Amygdala (tissue), 56 donors: ENCODE measurements at places on chromosomes 2 and 18.

GRCh38 chr2:105156166-105156565, 85.4 kb upstream of the GPR45 start:
- no peak for DNase-seq

DNA sequence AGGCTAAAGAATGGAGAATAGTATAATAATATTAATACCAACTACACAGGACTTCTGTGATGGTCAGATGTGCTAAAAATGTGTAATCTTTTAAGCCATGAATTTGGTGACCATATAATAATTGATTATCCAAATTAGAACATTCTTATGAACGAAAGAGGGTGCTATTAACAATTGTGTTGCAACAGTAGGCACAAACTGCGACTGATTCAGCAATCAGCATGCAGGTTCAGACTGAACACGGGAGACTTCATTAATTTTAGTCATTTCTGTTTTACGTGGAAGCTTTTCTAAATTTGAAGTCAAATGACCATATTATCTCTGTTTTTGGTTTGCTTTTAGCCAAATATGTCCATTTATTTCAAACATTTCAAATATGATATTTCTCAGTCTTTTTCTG, 54.6 kb upstream of the CHST9 start:
- DNase-seq, result no peak

GRCh38 chr2:34387536-34387935, 788.4 kb upstream of the FAM98A start:
- DNase-seq, result no peak

- no peak for DNase-seq
Observed at GRCh38 chr2:81658227-81658626, 1353.7 kb upstream of the LRRTM1 start.

DNA sequence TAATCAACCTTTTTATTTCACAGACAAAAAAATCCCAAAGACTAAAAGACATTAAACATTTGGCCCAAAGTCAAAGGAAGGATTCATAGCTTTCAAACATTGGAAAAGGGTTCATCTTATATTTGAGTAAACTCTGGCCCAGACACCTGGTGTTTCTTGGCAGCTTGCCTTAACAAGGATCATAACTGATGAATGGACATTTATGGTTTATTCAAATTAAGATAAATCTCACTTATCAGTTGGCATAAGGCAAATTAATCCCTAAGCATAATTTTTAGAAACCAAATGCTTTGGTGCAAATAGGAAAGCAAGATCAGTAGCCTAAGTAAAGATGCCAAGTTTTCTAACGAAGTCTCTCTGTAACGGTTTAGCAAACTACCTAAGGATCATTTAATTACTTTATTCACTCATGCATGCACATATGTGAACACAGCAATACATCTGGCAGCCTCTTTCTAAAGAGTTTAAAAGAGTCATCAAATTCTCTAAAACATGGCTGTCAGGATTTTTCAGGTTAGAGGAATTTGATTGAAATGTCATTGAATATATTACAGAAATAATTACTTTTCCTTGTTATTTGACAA, 323.4 kb upstream of the RBMS1 start:
- no peak for DNase-seq

DNA sequence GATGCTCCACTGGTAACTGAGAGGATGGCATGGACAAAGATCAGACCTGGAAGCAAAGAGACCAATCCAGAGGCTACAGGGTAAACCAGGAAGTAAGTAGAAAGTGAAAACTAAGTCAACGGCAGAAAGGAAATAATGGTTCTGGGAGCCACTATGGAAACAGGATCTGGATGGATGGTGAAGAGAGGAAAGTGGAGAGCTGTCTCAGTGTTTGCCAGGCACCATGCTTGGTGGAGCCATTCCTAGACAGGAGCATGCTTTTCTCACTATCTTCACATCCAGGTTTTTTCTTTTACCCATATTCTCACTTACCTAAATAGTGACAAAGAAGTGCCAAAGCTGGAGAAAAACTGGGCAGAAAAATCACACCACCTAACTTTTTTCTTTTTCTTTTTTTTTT, 22.2 kb downstream of the ZNF521 start:
- DNase-seq, result no peak

GRCh38 chr18:34493566-34494358, 216.3 kb upstream of the DTNA start:
- DNase-seq, result no peak

- DNase-seq, result no peak
Observed at GRCh38 chr2:179746981-179747380, 114.4 kb downstream of the ZNF385B start.

- no peak for DNase-seq
Observed at GRCh38 chr18:77131100-77131651, 1.4 kb downstream of the MBP start.

DNA sequence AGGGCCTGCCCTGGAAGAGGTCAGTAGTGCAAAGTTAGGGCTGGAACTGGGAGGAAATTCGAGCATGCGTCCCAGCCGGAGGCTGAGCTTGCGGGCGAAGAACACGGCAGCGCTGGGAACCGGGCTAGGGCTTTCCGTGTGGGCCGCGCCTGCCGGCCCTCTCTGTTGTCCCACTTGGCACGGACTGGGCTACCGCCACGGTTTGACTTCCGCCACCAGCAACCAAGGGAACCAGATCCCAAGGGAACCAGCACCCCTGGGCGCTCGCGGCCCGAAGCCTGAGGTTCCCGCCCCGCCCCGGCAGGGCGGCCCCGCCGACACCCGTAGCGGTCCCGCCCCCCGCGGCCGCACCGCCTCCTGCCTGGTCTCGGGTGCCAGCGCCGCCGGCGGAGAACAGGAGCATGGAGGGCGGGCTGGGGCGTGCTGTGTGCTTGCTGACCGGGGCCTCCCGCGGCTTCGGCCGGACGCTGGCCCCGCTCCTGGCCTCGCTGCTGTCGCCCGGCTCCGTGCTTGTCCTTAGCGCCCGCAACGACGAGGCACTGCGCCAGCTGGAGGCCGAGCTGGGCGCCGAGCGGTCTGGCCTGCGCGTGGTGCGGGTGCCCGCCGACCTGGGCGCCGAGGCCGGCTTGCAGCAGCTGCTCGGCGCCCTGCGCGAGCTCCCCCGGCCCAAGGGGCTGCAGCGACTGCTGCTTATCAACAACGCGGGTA, at the start of gene SPR:
SPR (plus strand) TSS at position 377 of the 708 bp plus-strand sequence; CDS start at position 402, 25 bp downstream.
- DNase-seq, result no peak

- no peak for DNase-seq
Observed at GRCh38 chr2:59790186-59791003, 763.1 kb downstream of the BCL11A start.

GRCh38 chr2:127422559-127423477, 4.6 kb downstream of the PROC start:
- no peak for DNase-seq

DNA sequence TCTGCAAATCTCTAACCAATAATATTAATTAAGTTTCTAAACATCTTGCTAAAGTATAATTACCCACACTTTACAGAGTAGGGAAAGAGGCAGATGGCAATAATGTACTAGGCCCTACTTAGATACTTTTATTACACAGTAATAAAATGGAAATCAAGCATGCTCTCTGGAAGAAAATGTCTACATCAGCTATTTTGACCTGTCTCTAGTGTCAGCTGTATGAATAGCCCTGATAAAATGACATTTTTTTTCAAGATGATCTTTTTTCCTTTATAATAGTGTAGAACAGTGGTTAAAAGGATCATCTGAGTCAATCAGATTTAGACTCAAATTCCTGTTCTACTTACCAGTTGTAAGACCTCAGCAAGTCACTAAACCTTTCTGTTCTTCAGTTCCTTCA, 397.3 kb downstream of the GRB14 start:
- DNase-seq, result no peak

- no peak for DNase-seq
Observed at GRCh38 chr18:52747869-52748268, 407.9 kb downstream of the DCC start.

DNA sequence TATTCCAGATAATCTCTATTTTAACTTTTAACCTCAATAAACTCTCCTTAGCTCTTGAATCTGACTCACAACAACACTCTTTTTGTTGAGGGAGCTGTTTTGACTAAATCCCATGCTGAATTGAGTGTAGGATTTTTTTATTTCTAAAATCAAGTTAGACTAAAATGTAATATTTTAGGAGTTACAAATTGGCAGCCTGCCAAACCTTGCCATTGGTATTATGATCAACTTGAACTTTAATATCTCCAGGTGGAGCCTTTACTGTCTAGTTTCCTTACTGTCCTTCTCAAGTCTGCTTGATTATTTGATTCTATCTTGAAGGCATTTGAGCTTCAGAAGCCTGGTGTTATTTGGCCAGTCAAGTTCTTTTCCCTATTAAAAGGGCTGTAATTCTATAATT, 8.7 kb downstream of the PIKFYVE start:
- DNase-seq, result no peak

- no peak for DNase-seq
Observed at GRCh38 chr2:160251569-160251968, 51.5 kb upstream of the ITGB6 start.

GRCh38 chr2:168434146-168434545, 21.9 kb upstream of the CERS6 start:
- DNase-seq, result no peak

- no peak for DNase-seq
Observed at GRCh38 chr2:206020171-206020570, 65.8 kb downstream of the INO80D start.

DNA sequence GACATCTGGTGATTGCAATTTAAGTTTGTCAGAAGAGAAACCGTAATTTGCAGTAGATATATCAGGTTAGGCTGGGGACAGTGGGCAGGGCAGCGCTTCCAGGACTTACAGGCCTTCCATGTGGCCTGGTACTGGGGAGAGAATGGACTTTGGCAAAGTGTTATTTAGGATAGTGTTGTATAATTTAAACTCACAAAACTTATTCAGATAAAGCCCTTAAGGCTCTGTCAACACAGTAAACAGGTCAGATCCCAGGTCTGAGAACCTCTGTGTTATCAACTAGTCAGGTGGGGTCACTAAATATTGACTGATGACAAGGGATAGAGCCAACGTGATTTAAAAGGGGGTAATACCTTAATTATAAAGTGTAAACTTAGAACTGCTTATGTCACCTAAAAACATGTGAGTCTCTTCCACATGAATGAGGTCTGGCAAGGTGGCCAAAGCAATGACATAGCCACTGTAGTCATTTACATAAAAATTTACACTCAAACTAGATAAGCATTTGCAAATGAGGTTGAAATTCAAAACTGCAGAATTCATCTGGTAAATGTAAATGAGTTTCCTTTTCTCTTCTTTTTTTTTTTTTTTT, 80.2 kb upstream of the DNMT3A start:
- DNase-seq, result no peak

- DNase-seq, result no peak
Observed at GRCh38 chr2:11862049-11862448, 115.6 kb downstream of the LPIN1 start.

DNA sequence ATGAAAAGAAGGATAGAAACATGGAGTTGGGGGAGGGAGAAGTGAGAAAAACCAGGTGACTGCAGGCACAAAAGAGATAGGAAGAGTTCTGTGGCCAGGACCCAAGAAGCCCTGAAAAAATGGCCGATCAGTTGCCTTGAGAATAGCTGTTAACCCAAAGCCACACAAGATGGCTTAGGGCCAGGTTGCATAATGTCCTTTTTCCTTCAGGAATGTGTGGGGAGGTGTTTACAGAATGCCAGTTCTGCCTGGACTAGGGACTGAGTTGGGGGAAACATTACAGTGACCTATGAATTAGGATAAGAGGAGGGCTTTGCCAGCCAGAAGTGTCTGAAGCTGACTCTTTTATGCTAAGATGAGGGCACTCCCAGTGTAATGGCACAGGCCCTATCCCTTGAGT, 17.1 kb downstream of the FAM110C start:
- DNase-seq, result no peak

DNA sequence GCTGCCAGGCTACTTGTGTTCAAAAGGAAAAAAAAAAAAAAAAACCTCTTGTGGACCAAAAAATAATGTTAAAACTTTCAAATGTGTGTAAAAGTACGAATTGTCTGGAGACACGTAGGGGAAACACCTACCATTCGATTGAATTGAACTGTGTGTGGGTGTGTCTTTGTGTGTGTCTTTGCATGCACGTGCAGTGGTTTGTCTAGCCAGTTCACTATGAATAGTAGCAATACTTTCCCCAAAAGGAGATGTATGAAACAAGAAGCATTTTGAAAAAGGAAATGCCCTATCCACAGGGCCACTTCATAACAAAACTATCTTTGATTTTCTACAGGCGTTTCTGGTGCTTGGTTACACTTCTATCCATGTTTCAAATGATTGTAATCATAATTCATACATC, 186.8 kb downstream of the RPRM start:
- no peak for DNase-seq

DNA sequence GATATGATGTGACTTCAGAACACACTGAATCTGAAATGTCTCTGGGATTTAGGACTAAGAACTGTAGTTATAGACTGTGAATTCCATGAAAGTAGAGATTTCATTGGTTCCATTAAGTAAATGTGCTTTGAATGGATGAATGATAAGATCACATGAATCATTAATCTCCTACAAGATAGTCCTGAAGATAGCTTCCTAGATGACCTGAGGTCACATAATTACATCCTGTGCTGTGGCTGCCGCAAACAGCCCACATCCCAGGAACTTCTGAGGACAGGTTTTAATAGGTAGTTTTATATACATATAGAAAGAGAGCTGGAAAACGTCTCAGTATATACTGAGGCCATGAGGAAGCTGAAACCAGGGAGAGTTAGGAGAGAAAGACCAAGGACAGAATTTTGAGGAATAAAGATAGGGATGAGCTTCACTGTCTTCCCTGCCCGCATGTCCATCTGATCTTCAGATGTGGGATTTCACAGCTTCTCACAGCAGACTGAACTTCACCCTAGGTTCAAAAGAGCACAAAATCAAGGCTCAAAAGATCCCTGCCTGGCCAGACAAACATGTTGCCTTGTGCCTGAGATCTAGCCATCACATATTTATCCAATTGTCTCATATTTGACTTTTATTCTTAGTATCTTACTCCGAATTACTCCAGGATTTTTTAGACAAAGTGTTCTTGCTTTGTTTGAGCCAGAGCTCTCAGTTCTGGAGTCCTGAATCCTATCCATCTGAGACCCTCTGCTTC, 188.2 kb downstream of the IRS1 start:
- DNase-seq, result no peak

GRCh38 chr18:42005782-42006181, 50.7 kb downstream of the PIK3C3 start:
- no peak for DNase-seq

- no peak for DNase-seq
Observed at GRCh38 chr18:74768096-74768495, 170.4 kb downstream of the ZNF407 start.

DNA sequence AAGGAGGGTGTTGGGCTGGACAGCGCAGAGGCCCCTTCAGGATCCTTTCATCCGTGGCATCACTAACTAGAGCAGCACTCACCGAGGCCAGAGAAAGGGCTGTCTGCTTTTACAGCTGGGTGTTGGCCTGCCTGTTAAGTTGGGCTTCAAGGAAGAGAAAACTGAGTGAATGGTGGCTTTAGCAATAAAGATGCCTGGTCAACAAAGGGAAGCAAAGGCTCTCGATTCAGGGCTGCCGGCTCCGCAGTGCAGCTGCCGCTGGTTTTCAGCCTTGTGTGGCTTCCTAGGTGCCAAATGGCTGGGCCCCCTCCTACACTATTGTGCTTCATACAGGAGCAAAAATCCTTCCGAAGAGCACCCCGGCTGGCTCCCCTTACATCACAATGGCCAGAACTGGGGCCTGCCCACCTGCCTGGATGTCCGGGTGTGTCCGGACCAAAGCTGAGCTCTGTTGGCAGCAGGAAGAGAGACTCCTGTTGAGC, 61.0 kb upstream of the GPR45 start:
- DNase-seq, result no peak
